Left forelimb (tissue), 1 donor: ENCODE measurements at places on chromosomes 1 and 21.

- no peak for DNase-seq
Observed at GRCh38 chr1:195828325-195828724, 779.9 kb downstream of the KCNT2 start.

DNA sequence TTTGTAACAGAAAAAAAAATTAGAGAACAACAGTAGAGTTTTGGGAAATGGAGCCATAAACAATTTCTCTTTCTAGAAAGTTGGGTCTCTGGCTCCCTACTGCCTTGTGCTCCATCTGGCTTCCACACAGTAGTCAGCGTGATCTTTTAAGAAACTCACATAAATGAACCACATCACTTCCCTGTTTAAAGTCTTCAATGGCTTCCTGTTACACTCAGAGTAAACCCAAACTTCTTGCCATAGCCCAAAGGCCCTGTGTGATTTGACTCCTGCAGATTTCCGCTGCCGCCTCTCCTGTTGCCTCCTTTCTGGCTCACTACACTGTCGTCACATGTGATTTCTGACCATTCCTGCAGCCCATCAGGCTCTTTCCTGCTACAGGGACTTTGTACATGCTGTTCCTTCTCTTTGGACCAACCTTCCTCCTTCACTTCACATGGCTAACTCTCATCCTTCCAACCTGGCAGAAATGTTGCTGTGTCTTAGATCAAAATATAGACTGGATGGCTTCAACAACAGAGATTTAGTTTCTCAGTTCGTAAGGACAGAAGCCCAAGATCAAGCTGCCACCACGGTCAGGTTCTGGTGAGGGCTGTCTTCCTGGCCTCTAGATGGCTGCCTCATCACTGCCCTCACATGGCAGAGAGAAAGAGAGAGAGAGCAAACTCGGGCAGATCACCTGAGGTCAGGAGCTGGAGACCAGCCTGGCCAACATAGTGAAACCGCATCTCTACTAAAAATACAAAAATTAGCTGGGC, 34.0 kb downstream of the OPRD1 start:
- no peak for DNase-seq

GRCh38 chr1:26482921-26483320, 10.7 kb downstream of the HMGN2 start:
- no peak for DNase-seq

- no peak for DNase-seq
Observed at GRCh38 chr21:38077569-38077968, 161.3 kb upstream of the KCNJ6 start.
